ENCODE measurements at places on chromosomes 4 and X.
A peak's percentile ranks its signal among the peaks of the same experiment; 100 is the strongest.

- DNase-seq = peak; percentile 40
These were observed 2.4 kb upstream of the RAB40AL start for GRCh38 chrX:102934624-102935023.

DNA sequence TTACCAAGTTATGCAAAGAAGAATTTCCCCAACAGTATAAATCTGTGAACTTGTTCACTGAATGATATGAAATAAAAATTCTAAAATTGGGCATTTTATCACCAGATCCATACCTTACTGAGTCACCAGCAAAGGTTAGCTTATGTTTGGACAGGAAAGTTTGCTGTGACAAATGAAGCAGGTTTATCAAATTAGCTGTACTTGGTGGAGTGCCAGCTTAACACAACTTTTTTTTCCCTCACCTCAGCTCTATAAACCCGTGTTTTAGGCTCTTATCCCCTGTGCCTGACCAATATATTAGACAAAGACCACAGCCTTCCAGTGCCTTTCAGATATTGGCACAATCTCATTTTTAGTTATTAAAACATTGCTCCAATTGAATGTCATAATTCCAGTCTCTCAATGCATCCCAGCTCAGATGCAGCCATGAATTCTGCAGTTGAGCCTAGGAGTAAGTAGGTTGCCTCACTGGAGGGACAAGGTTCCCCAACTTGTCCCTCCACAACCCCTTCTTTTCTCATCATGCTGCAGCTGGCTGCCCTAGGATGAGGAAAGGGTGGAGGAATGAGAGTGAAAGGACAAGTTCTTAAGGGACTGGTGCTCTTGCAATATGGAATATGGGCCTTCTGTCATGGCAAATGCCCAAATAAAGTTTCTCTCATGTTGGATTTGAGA is 27.0 kb upstream of the PDGFC start:
- no peak for DNase-seq

DNA sequence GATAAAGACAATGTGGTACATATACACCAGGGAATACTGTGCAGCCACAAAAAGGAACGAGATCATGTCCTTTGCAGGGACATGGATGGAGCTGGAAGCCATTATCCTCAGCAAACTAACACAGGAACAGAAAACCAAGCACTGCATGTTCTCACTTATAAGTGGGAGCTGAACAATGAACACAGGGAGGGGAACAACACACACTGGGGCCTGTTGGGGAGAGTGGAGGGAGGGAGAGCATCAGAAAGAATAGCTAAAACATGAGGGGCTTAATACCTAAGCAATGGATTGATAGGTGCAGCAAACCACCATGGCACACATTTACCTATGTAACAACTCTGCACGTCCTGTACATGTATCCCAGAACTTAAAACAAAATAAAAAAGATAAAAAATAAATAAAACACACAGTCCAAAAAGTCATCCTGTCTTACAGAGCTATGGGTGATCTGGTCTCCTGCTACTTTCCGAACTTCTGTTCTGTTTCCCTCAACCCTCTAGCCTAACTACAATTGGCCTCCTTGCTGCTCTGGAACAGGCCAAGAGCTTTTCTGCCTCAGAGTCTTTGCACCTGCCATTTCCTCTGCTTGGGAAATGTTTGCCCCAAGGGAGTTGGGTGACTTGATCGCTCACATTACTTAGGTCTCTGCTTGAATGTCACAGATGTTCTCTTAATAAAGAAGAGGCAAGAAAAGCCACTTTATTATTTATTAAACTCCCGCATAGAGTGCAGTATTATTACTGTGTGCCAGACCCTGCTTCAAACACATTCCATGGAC is 1.1 kb upstream of the CD38 start:
- DNase-seq = no peak

GRCh38 chr4:83757121-83757621 is 221.3 kb downstream of the GPAT3 start:
- no peak for DNase-seq

DNA sequence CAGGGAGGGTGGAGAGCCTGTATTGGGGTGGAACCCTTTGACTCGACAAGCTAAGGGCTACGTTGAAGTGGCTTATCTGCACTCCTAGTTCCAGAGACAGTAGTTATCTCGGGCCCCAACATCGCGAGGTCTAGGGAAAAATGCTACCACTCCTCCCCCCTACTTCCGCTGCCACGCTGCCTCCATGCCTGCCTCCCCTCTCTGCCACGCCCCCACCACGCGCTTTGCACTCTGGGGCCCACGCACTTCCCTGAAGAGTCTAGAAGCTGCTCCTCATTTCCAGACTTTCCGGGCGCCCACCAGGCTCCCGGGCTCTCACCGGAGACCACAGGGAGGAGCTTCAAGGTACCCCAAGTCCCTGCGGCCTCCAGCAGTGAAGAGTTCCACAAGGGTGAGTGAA is at the start of gene PASD1:
PASD1 (plus strand) TSS at position 227 of the 400 bp plus-strand sequence. CDS start 37,879 bp downstream, outside the sequence.
- DNase-seq = no peak

All from CD4-positive, alpha-beta T cell treated with Interleukin-6 for 4 hours (primary cell).